ENCODE measurements at places on chromosomes 16 and 17.

DNA sequence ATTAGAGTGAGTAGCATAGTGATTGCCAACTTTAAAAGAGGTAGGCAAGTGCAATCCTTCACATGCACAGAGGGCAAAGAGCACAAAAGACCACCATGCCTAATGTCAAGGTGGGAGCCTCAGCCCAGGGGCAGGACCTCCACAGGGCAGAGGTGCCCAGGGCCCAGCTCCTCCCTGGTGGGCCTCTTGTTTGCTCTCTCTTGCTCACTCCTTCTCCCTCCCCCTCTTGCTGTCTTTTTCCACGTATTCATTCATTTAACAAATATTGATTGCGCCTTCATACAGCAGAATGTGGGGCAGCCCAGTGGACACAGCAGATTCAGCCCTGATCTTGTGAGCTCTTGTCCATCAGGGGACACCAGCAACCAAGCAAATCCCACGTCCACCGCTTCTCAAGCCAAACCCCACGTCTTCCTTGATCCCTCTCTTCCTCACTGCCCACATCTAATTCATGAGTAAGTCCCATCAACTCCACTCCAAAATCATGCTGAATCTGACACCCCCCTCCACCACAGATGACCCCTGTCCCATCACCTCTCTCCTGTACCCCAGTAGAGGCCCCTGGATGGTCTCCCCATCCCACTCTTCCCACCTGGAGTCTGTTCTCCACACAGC lies 44.1 kb upstream of the RPL38 start:
- no peak for DNase-seq

DNA sequence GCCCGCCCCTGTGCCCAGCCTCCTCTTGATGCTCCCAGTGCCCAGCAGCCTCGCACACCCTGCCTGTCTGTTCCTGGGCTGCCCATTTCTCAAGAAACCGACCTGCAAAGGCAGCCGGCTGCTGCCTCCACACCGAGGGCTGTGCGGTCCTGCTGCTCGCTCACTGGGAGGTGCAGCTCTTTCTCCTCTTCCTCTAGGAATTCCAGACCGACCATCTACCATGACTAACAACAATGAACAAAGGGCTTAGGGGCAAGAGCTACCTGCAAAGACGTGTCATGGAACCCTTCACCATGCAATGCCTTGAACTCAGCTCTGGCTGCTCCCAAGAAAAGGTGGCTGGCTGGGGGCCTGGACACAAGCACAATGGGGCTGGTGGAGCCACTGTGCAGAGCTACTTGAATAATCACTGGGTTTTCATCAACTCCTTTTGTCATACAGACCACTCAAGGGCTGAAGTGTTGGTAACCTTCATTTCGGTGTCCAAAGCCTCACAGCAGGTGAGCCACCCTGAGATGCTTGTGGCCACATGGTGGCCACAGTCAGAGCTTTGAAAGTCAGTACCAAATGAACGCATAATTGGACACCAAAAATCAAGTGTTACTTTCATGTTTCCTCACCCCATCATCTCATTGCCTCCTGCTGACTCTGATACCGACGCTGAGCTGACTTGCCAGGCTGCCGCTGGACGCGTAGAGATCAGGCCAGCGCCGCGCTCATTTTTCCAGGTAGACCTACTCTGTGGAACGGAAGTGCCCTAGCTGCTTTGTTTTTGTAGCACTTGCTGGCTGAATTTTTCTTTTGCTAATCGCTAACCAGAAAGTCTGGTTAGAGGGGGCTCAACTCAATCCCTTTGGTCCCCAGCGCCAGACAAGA lies 19.8 kb downstream of the CYB561 start:
- no peak for DNase-seq

- no peak for DNase-seq
Observed at GRCh38 chr17:70181376-70181775, 12.0 kb downstream of the KCNJ2 start.

DNA sequence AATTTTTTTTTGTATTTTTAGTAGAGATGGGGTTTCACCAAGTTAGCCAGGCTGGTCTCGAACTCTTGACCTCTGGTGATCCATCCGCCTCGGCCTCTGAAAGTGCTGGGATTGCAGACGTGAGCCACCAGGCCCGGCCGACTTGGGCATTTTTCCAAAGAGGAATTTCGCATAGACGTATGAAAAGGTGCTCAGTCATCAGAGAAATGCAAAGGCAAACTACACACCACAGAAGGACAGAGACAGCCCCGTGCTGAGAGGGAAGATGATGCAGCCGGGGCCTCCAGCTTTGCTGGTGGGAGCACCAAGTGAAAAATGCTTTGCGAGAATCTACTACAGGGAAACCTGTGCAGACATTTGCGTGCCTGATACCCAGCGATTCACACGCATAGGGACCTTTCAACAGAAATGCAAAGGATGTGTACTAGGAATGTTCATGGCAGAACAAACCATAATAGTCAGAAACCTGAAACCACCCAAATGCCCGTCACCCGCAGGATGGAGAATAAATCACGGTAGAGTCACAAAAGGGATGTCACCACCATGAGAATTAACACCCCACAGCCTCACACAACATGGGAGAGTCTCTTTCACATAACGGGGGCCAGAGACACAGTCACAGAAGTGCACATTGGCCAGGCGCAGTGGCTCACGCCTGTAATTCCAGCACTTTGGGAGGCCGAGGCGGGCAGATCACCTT lies 5.2 kb downstream of the RAB40B start:
- no peak for DNase-seq

DNA sequence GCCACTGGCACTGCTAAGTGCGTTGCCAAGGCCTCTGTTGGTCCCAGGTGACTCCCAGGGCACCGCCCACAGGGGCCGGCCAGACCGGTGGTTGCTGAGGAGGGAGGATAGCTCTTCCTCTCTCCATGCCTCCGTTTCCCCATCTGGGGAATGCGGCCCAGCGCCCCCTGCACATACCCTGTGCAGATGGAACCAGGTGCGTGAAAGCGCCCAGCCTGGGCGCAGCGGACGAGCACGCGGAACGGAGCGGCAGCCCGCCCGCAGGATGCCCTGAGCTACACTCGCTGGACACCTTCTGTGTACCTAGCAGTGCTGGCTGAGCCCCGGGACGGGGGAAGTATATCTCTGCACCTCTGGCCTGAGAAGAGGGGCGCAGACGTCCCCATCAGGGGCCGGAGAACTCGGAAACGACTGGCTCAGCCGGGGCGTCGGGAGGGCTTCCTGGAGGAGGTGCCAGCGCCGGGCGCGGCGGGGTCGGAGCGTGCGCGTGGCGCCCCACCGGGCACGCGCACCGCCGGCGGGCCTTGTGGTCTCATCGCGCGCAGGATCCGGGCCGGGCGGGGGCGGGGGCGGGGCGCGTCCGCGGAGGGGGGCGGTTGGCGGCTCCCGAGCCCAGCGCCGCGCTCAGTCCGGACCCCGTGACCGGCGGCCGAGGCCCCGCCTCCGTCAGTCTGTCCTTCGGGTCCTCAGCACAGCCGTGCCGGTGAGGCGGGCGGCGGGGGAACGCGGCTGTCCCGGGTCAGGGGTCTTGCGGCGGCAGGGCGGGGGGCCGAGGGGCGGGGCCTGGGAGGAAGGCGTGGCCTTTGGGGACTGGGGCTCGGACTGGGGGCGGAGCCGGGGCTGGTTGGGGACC lies at the start of the genes CCDC78 and HAGHL:
Gene CCDC78, minus strand, starts transcription at position 6 of the 853 bp plus-strand sequence. CDS start 76 bp downstream, outside the sequence.
Gene HAGHL, plus strand, starts transcription at position 669 of the 853 bp plus-strand sequence. CDS start 404 bp downstream, outside the sequence.
- no peak for DNase-seq

DNA sequence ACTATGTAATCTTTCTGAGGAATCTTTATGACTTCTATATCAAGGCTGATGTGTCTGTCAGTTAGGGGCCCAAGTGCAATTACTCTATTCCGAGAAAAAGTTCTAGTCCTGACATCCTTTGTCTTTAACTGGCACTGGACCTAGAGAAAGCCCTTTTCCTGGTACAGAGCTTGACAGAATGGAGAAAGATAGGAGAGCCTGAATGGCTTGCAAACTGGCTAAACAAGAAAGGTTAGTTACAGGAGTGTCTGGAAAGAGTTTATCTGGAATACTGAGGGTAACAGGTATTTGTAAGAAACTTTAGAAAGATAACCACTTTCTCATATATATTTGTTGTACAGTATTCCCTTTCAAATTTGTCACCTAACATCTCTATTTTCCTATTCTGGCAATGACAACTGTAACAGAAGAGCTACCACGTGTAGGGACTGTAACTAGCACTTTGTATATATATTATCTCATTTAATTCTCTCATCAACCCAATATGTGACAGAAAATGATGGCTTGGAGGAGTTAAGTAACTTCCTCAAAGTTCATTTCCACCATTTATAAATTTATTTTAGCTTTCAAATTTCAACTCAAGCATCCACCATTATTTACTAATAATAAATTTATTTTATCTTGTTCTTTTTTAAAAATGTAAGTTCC lies 97.4 kb upstream of the C17orf78 start:
- DNase-seq: no peak

DNA sequence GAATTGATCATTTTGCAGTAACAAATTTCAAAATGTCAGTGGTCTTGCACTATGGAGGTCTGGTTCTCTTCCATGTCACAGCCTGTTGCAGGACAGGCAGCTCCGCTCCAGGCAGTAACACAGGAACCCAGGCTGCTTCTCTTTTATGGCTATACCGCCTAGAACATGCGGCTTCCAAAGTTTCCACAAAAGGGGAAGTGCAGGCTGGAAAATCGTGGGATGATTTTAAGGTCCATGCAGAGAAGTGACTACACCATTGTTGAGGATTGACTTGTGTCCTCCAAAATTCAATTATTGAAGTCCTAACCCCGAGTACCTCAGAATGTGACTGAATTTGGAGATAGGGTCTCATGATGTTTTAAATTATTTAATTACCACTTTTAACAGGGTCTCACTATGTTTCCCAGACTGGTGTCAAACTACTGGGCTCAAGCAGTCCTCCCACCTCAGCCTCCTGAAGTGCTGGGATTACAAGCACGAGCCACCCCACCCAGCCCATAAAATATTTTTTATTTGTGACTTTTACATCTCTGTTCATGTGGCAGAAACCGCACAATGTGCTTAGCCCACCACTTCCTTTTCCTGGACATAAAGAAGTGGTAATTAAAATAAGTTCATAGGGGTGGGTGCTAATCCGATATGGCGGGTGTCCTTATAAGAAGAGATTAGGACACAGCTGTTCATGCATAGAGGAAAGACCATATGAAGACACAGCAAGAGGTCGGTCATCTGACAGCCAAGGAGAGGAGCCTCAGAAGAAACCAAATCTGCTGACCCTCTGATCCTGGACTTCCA lies 279.2 kb upstream of the RPL38 start:
- DNase-seq: no peak

DNA sequence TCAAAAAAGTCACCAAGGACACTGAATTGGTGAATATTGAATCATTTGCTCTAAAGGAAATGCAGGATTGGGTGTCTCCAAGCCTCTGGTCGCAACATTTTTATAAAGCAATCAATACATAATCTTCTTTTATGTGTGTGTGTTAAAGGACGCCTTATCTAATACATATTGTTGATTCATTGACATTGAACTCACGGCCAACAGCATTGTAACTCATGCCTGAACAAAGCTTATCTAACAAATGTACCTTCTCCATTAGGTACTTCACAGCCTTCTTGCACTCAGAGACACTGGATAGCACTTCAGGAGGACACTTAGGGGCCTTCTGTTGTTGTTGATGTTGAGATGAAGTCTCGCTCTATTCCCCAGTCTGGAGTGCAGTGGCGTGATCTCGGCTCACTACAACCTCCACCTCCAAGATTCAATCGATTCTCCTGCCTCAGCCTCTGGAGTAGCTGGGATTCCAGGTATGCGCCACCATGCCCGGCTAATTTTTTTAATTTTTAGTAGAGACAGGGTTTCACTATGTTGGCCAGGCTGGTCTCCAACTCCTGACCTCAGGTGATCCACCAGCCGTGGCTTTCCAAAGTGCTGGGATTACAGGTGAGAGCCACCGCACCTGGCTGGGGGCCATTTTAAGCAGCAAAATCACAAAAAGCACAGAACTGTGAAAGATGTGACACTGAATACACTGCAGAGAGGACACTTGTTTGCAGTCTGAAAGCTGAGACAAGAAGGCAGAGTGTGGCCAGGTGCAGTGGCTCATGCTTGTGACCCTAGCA lies 13.2 kb upstream of the PDXDC1 start:
- DNase-seq: no peak

DNA sequence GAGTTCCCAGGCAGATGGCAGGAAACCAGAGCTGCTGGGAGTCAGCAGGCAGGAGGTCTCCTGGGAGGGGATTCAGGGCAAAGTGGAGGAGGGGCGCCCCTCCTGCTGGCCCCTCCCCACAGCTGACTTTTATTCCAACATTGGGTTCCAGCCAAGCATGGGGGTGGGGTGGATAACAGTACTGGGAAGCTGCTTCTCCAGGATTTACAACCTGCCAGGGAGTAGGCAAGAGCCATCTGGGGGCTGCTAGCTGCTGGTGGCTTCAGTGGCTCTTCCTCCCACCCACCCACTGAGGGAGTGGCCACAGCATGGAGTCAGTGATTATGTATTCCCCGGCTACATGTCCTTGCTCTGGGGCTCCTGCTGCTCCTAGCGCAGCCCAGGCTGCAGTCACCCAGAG lies 36.8 kb downstream of the TMEM132E start:
- no peak for DNase-seq

GRCh38 chr16:17125671-17126070 lies 345.1 kb downstream of the XYLT1 start:
- DNase-seq: no peak

GRCh38 chr16:56539656-56540055 lies 19.8 kb upstream of the BBS2 start:
- DNase-seq: no peak

DNA sequence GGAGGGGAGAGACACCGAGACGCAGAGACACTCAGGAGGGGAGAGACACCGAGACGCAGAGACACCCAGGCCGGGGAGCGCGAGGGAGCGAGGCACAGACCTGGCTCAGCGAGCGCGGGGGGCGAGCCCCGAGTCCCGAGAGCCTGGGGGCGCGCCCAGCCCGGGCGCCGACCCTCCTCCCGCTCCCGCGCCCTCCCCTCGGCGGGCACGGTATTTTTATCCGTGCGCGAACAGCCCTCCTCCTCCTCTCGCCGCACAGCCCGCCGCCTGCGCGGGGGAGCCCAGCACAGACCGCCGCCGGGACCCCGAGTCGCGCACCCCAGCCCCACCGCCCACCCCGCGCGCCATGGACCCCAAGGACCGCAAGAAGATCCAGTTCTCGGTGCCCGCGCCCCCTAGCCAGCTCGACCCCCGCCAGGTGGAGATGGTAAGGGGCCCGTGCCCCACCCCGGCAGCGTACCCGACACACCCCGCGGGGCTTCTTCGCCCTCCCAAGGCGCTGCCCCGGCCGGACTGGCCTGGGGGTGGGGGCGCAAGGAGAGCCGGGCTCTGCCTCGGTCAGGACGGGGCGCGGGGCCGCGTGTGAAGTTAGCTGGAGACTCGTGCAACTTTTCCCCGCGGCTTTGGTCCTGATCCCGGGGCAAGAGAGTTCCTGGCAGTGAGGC lies 427 bp downstream of the PPP1R1B start:
- no peak for DNase-seq

GRCh38 chr17:15154618-15155017 lies 110.5 kb downstream of the PMP22 start:
- DNase-seq: no peak

DNA sequence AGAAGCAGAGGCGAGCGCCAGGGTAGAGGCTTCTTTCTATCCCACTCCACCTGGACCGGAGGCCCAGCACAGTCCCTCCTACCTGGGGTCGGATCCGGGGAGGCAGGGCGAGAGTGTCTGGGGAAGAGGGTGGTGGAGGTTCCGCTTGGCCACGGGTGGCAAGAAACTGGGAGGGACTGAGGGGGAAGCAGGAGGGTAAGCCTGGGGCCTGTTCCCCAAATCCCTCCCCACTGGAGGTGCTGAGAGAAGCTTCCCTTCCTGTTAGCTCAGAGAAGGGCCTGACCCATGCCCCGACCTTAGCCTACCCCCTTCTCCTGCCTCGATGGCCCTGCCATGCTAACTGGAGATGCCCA lies 1.8 kb upstream of the TPPP3 start:
- DNase-seq: no peak

All from stimulated activated CD4-positive, alpha-beta T cell treated with anti-CD3 and anti-CD28 coated beads, Interleukin-12 subunit alpha, Interleukin-12 subunit beta, amount 100 ng/mL, for 48 hours (primary cell).